ENCODE measurements at places on chromosomes 16 and 17.

DNA sequence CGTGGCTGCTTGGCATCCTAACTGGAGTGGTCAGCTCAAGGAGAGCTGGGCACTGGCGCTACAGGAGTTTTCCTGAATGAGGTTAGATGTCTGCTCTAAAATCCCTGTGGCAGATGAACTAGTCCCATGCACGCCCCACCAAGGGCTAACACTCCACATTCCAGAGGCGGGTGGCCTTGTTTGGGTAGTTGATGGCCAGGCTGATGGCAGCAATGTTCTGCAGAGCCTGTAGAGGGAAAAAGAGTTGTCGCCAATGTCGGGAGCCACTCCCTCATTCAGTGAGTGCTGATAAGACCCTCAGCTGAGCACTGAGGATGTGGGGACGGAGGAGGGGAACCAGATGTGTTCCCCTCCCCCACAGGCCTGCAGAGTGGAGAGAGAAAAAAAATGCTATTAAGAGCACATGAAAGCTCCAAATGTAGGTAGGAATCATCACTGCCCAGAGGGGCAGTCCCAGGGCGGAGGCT is 42.5 kb upstream of the ATP2A3 start:
- DNase-seq = no peak

DNA sequence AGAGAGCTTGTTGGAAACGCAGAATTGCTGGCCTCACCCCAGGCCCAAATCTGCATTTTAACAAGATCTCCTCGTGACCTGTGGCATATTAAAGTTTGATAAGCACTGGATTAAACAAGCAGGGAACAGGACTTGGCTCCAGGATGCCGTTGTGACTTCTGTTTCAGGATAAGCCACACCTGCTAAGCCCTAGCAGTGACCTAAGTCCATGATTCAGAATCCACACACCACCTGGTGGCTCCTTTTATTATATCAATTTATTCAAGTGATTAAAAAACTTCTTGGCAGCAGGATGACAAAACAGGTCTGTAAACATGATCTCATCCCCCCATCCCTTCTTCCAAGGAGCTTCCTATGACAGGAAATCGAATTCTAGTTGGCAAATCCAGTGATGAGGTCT is 9.1 kb downstream of the NAGPA start:
- no peak for DNase-seq

DNA sequence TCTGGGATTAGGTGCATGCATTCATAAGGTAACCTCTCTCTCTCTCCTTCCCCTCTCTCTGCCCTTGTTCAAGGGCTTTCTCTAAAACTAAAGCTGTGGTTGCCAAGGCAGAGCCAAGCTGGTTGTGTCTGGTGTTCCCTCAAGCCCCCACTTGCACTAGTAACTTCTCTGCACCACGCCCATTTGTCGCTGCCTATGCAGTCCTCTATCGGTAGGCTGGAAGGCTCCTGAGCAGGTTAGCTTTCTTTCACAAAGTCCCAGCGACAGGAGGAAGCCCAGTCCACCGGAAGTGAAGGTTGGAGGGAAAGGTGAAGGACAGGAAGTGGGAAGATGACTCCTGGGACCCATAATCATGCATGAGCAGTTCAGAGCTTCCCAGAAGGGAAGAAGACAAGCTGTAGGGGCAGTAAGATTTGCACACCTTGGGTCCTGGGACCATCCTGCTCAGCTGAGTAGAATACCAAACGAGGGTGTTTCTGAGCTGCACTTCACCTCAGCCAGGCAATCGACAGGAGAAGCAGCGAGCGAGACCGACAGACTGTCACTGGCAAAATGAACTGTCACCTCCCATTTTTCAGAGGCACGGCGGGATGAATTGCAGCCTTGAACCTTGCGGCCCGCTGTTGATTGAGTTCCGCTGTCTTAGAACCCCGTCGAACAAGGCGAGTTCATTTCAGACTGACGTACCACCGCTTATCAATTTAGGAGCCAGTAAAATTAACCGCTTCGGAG is 14.7 kb upstream of the SKAP1 start:
- DNase-seq = no peak

- peak; percentile 58 for DNase-seq
These were observed 22.9 kb downstream of the BANP start for GRCh38 chr16:87974178-87974577.

DNA sequence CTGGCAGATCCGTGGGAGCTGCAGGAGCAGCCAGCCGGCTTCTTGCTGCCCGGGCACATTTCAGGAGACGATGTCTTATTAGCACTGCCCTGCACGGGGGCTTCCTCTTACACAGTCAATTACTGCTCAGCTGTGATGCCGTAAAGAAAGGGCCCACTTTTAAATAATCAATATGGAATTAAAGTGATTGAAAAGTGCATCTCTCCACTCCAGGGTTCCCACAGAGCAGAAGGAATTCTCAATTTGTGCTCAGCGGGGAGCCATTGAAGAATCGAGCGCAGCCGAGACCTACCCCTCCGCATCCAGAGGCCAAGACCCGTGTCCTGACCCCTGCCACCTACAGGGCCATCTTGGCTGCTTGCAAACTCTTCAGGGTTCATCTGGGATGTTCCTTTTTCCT is 399.4 kb upstream of the C16orf82 start:
- DNase-seq = no peak

DNA sequence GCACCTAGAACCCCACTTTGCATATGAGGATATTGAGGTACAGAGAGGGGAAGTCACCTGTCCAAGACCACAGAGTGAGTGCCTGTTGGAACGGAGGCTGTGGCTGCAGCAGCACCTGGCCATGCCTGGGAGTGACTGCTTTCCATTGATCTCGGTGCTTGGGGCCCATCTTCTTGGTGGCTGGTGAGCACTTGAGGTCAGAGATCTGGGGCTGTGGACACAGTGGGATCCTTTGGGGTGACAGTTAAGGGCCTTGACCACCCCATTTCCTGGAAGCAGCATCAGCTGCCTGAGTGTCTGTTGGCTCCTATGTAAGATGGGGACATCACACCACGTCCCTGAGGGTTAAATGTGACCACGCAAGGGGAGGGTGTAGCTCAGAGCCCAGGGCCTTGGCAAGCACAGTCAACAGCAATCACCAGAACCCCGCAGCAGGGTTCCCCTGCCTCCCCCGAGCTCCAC is 111.7 kb downstream of the IRF8 start:
- DNase-seq = peak; percentile 46

DNA sequence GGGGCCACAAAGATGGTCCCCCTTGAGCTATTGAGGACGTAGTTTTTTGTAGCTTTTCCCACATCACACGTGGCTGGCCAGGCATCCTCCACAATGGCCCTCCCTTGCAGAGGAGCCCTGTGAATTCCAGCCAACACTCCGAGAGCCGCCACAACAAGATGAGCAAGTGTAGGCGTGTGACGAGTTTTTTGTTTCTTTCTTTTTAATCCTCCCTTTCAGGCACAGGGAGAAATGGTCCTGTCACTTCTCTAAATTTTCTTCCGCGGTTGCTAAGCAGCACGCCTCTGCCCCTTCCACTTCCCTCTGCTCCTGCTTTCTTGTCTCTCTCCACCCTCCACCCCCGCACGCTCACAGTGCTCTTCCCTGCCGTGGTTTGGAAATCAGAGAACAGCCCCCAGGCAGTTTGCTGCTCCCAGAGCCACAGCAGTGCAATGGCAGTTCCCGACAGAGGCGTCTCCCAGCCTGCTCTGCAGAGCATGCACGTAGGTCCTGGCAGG is 68.0 kb upstream of the MRTFB start:
- DNase-seq = peak; percentile 71

GRCh38 chr17:2940352-2940751 is 123.1 kb downstream of the OR1D5 start:
- peak; percentile 85 for DNase-seq

- DNase-seq = no peak
These were observed 1.9 kb downstream of the PNMT start for GRCh38 chr17:39669897-39670735.

GRCh38 chr17:47649972-47650524 is 329 bp downstream of the KPNB1 start:
- no peak for DNase-seq

- DNase-seq = peak; percentile 95
These were observed 1.2 kb downstream of the MMP2 start for GRCh38 chr16:55480228-55480655.

- no peak for DNase-seq
These were observed 601 bp downstream of the PHKB start for GRCh38 chr16:47461598-47462266.

DNA sequence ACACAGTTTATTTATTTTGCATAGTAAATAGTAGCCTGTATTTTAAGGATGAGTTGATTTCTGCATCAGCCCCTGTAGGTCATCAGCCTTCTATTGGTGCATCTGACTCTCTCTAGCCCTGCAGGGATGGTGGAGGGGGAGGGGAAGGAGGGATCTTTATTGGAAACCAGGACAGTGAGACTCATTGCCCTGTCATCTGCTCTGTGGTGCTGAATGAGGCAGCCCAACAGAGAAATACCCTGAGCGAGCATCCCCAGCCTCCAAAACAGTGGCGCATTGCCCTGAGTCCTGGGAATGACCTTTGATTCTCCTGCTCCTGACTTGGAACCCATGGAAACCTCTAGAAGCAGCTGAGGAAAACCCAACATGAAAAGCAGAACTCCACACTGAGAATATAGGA is 45.5 kb upstream of the STH start:
- DNase-seq = no peak

Measured in sigmoid colon (tissue), 7 donors.